T-helper 17 cell (primary cell): ENCODE measurements at places on chromosomes 5 and 9.

GRCh38 chr9:4935001-4935672, 49.9 kb upstream of the JAK2 start:
- peaks cover 4% of the 10 kb centered on the region for H3K36me3 ChIP-seq
- no peak for DNase-seq
- H3K4me3 ChIP-seq, result no peak overlapping the region
- H3K27ac ChIP-seq, result peak overlapping the region; percentile 75
- H3K4me1 ChIP-seq, result peaks cover 32% of the 10 kb centered on the region
- no peaks in the 10 kb centered on the region for H3K27me3 ChIP-seq

DNA sequence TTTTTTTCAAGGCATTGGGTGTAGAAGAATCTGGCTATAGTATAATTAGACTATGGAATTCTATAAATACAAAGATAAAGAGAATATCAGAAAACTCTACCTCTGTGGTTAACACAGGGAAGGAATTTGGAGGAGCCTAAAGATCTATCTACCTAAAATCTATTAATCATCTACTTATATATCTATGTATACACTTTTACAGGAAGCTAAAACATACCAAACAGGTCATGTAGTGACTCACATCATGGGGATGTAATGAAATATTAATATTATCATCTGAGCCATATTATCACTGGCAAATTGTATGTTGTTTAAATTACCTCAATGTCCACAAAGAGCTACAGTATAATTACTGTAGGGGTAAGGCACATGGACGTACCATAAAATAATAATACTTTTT, 1748.2 kb downstream of the EFNA5 start:
- no peak overlapping the region for H3K4me3 ChIP-seq
- no peak for DNase-seq
- H3K27me3 ChIP-seq, result no peaks in the 10 kb centered on the region
- no peaks in the 10 kb centered on the region for H3K36me3 ChIP-seq
- H3K4me1 ChIP-seq, result no peaks in the 10 kb centered on the region
- H3K27ac ChIP-seq, result no peak overlapping the region

DNA sequence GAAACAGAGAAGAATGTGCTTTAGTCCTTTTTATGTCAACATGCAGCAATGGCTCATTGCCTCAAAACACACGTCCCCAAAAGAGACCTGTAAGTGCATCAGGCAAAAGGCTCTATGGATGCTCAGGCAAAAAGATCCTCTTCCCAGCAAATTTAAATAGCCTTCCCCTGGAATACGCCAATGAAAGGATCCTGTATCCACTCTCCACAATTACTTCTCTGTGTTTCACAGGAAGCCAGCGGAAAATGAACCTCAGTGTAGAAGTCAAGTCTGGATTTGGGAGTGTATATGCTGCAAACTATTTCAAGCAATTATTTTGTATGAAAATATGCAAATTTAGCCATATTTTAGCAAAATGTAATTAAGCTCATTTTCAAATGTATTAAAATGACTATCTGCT, 217.9 kb downstream of the EPB41L4A start:
- peaks cover 37% of the 10 kb centered on the region for H3K27me3 ChIP-seq
- H3K4me1 ChIP-seq, result no peaks in the 10 kb centered on the region
- no peak for DNase-seq
- peaks cover 2% of the 10 kb centered on the region for H3K36me3 ChIP-seq
- no peak overlapping the region for H3K27ac ChIP-seq
- H3K4me3 ChIP-seq, result no peak overlapping the region

DNA sequence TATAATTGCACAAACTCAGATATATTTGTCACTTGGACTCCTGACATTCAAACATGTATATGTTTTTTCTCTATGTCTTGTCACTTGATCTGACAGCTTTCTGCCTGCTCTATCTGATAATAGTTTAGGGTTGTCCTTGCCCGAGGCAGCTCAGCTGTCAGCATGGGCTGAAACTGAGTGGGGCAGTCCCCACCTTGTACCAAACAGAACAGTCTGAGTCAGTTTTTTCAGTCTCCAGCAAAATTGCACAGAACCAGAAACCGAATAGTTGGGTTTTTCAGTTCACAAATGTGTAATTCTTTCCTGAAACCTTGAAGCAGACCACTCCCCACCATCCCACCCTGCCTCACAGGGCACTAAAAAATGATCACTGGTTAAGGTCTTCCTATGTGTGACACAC, 9.5 kb upstream of the HAND1 start:
- peaks cover 10% of the 10 kb centered on the region for H3K4me1 ChIP-seq
- DNase-seq, result no peak
- H3K36me3 ChIP-seq, result peaks cover 4% of the 10 kb centered on the region
- H3K27me3 ChIP-seq, result peaks cover 85% of the 10 kb centered on the region

GRCh38 chr9:129108805-129109536, 1.6 kb downstream of the CRAT start:
- no peak overlapping the region for H3K27ac ChIP-seq
- H3K27me3 ChIP-seq, result no peaks in the 10 kb centered on the region
- DNase-seq, result no peak
- H3K4me1 ChIP-seq, result peaks cover 17% of the 10 kb centered on the region
- H3K36me3 ChIP-seq, result no peaks in the 10 kb centered on the region
- peak overlapping the region; percentile 91 for H3K4me3 ChIP-seq

DNA sequence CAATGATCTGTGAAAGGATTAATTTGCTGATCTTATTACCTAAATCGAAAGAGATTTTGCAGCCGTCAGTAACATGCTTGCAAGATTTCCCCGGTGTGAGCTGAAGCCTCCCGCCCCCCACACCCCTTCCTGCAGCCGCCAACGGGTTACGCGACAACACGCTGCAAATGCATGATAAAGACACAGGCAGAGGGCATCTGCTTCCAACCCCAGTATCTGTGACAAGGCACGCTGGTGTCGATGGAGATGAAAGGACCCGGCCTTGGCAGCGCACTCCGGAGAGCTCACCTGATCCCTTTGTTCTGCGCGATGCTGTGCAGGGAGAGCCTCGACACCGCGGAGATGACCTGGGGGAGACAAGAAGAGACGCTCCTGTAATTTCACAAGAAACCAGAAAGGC, 122.9 kb upstream of the SARDH start:
- H3K27me3 ChIP-seq, result no peaks in the 10 kb centered on the region
- no peak overlapping the region for H3K4me3 ChIP-seq

DNA sequence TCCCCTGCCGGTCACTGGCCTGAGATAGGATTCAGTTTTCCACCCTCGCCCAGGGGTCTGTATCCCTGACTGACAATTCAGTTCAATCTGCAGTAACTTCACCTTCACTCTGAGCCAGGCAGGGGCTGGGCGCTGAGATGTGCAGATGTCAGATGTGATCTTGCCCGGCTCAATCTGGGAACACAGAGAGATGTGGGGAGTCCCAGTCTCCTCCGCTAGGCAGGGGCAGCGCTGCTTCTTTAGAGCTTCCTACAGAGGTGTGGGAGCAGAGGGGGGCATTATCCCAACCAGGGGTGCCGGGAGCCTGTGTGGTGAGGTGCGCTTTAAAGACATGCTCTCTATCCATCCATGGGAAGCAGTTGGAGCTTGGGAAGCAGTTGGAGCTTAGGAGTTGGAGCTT, 14.6 kb downstream of the TMOD1 start:
- H3K36me3 ChIP-seq, result peaks cover 3% of the 10 kb centered on the region
- peaks cover 53% of the 10 kb centered on the region for H3K27me3 ChIP-seq
- peak overlapping the region; percentile 47 for H3K27ac ChIP-seq
- H3K4me3 ChIP-seq, result no peak overlapping the region
- DNase-seq, result no peak

DNA sequence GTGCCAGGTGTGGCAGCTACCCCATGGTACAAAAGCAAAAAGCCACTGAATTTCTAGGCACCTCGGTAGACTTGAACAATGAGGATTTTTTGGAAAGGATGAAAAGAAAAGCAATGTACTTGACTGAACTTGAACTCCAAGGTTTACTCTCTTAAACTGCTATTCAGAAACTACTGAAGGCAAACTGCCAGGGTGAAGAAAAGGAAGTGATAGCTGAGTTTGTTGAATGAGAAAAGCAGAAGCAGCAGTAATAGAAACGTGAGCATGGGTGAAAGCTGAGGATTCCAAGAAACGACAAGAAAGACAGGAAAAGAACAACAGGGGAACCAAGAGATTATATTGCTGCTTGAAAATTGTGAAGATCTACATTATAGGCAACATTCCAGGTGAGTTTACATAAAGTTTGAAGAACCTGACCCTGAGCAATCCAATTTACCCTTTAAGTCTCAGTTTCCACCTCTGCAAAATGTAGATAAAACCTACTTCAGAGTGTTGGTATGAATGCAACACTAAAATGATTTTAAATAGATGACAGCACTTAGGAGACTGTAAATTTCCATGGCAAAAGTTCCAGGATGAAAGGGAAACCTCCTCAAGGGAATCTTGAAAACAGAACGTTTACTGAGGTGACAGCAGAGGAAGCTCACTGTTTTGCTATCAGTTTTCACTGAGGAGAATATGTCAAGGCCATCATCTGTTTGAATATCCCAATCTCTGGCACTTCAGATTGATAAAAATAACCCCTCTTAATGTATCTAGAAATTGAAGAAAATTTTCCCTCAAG, 245.8 kb downstream of the SPATA31D1 start:
- H3K4me1 ChIP-seq, result no peaks in the 10 kb centered on the region
- H3K4me3 ChIP-seq, result no peak overlapping the region
- H3K36me3 ChIP-seq, result no peaks in the 10 kb centered on the region
- H3K27ac ChIP-seq, result no peak overlapping the region
- H3K27me3 ChIP-seq, result no peaks in the 10 kb centered on the region

GRCh38 chr9:89940625-89941024, 335.8 kb downstream of the GADD45G start:
- H3K27me3 ChIP-seq, result peaks cover 70% of the 10 kb centered on the region
- H3K27ac ChIP-seq, result no peak overlapping the region
- H3K36me3 ChIP-seq, result peaks cover 9% of the 10 kb centered on the region
- no peak overlapping the region for H3K4me3 ChIP-seq

- H3K4me1 ChIP-seq, result no peaks in the 10 kb centered on the region
- H3K27me3 ChIP-seq, result no peaks in the 10 kb centered on the region
- no peak overlapping the region for H3K27ac ChIP-seq
- no peaks in the 10 kb centered on the region for H3K36me3 ChIP-seq
Measured at GRCh38 chr9:26597542-26598149, 295.0 kb downstream of the CAAP1 start.

GRCh38 chr9:89455356-89455824, 42.5 kb downstream of the SEMA4D start:
- peak overlapping the region; percentile 86 for H3K4me3 ChIP-seq
- H3K4me1 ChIP-seq, result peaks cover 74% of the 10 kb centered on the region
- H3K27ac ChIP-seq, result peak overlapping the region; percentile 99
- no peak for DNase-seq
- H3K36me3 ChIP-seq, result peaks cover 9% of the 10 kb centered on the region

DNA sequence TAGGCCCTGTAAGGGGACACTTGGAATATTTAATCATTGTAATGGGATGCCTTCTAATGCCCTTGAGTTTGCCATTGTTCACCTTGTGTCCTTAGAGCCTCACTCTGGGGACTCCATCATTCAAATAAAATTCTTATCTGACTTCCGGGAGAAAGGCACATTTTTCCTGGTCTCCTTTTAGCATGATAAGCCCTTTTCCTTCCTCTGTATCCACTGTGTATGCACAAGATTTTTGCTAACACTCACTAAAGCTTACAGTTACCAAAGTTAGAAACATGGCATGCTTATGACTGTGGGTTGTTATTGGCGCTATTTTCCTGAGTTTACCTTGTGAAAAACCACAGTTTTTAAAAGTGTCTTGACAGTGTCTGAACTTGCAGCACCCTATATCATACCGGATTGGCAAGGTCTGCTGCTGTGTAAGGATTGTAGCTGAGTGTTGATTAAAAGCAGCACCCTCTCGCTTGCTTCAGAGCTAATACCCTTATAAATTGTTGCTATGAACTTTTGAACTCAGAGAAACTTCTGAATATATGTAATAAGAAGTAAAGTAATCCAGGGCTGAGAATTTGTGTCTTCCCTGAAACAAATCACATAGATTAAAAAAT, 46.4 kb downstream of the SNCAIP start:
- H3K4me1 ChIP-seq, result no peaks in the 10 kb centered on the region
- no peak overlapping the region for H3K4me3 ChIP-seq
- H3K27me3 ChIP-seq, result no peaks in the 10 kb centered on the region
- H3K27ac ChIP-seq, result no peak overlapping the region

DNA sequence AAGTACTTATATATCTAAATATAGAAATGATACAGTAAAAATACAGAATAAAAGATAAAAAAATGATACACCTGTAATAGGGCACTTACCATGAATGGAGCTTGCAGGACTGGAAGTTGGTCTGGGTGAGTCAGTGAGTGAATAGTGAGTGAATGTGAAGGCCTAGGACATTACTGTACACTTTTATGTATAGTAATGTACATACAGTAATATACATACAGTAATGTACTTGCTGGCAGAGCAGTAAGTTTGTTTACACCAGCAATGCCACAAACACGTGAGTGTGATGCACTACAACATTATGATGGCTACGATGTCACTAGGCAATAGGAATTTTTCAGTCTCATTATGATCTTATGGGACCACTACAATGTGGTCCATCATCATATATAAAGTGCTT, 34.2 kb downstream of the SUSD1 start:
- H3K4me1 ChIP-seq, result peaks cover 2% of the 10 kb centered on the region
- H3K27me3 ChIP-seq, result no peaks in the 10 kb centered on the region
- H3K27ac ChIP-seq, result no peak overlapping the region
- no peak overlapping the region for H3K4me3 ChIP-seq

GRCh38 chr5:50401336-50401735, 39.8 kb downstream of the EMB start:
- no peak overlapping the region for H3K4me3 ChIP-seq
- no peaks in the 10 kb centered on the region for H3K27me3 ChIP-seq
- DNase-seq, result no peak
- peaks cover 26% of the 10 kb centered on the region for H3K4me1 ChIP-seq

DNA sequence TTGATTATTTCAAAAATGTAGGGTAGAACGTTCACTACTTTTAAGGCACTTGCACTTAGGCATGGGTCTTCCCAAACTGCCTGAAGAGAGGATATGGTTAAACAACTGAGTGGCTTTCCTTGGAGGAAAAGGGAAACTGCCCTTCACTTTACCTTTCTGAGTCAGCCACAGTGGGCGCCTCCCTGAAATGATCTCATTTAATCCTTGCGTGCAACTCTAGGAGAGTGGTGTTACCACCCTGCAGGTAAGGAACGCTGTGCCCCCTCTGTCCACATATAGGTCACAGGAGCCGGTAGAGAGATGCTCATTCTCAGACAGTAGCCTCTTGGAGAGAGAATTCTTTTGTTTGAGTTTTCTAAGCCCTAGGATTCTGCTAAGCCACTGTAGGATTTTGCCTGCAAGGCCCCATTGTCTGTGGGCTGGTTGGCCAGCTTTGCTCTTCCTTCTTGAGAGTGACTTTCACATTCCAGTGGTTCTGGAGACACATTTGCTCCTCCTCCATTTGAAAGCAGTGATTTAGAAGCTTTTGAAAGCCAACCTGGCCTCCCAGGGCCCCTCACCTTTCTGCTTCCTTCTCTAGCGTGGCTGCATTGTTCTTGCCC, 110.3 kb upstream of the CTSL start:
- peaks cover 38% of the 10 kb centered on the region for H3K27me3 ChIP-seq
- no peaks in the 10 kb centered on the region for H3K36me3 ChIP-seq
- no peaks in the 10 kb centered on the region for H3K4me1 ChIP-seq
- DNase-seq, result no peak
- no peak overlapping the region for H3K27ac ChIP-seq
- H3K4me3 ChIP-seq, result no peak overlapping the region

- no peak overlapping the region for H3K4me3 ChIP-seq
- H3K27ac ChIP-seq, result no peak overlapping the region
- no peak for DNase-seq
- H3K4me1 ChIP-seq, result no peaks in the 10 kb centered on the region
- H3K36me3 ChIP-seq, result peaks cover 2% of the 10 kb centered on the region
Measured at GRCh38 chr5:94420885-94421284, 197.5 kb downstream of the KIAA0825 start.

GRCh38 chr9:96006961-96007360, 131.5 kb downstream of the ERCC6L2 start:
- peaks cover 23% of the 10 kb centered on the region for H3K4me1 ChIP-seq
- H3K4me3 ChIP-seq, result no peak overlapping the region
- peaks cover 17% of the 10 kb centered on the region for H3K36me3 ChIP-seq
